ENCODE measurements at places on chromosomes 6 and 20.

DNA sequence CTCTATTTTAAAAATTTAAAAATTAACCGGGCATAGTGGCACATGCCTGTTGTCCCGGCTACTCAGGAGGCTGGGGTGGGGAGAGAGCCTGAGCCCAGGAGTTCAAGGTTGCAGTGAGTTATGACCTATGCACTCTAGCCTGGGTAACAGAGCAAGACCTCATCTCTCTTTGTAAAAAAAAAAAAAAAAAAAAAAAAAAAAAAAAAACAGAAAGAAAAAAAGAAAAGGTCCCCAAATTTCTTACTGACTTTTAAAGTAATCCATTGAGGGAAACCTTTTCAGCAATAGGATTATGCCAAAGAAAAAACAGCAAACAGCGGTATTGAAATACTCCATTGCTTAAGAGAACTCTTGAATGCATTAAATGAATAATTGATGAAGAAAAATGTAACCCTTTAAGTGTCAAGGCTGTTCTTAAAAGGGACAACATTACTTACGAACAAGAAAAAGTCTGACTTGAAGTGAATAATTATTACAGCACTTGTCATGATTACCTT lies 6.0 kb upstream of the DNAAF9 start:
- DNase-seq, result no peak

DNA sequence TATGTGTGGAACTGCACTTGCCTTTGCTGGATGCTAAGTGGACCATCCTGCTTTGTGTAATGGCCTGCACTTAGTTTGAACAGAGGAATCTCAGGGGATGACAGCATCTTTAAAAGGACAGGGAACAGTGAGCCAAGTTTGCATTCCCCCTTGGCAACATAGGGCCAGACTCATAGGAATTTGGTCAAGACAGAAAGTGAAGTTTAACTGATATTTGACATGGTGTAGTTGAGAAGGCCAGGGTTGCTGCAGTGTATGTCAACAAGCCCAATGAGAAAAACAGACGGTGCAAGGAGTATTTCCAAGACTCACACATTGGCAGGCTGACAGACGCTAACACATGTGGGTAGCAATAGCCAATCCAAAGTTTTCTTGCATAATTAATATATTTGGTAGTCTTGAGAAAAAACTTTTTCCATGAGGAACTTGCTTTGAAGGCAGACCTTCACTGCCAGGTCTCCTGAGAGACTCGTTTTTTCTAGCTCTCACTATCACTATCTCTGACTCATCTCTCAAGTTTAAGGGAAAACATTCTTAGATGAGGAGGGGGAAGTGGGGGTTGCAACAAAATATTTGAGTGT lies 213.8 kb downstream of the IBTK start:
- no peak for DNase-seq

DNA sequence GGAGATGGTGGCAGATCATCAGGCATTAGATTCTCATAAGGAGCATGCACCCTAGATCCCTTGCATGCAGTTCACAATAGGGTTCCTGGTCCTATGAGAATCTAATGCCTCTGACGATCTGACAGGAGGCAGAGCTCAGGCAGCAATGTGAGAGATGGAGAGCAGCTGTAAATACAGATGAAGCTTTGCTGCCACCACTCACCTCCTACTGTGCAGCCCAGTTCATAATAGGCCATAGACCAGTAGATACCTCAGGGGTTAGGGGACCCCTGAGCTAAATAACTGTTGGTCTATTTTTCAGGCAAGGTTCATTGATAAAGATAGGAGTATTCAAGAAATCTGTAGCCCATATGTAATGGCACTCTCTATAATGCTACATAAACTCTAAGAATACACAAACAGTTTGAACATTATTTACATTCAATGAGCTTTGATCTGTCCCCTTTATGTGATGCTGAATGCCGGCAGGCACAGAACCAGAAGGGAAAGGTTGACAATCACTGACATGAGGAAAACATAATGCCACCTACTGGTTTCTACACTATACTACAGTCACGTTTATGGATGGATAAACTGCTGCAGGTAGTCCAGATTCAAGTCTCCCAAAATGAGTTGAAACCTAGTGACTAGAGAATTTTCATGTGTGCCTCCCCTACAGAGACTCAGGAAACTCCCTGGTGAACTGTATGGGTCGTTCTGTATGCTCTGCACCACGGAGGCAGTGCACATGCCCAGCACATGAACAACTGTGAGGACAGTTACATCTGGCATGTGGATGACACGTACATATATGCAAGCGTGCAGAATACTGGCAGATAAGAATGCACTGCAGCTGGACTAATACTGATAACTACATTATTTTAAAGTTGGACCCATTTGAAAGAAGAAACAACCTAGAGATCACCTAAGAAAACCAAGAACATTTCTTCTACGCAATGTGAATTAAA lies 72.0 kb downstream of the DST start:
- peak; percentile 21 for DNase-seq

GRCh38 chr6:10465629-10466499 lies 51.0 kb upstream of the TFAP2A start:
- DNase-seq, result peak; percentile 36

DNA sequence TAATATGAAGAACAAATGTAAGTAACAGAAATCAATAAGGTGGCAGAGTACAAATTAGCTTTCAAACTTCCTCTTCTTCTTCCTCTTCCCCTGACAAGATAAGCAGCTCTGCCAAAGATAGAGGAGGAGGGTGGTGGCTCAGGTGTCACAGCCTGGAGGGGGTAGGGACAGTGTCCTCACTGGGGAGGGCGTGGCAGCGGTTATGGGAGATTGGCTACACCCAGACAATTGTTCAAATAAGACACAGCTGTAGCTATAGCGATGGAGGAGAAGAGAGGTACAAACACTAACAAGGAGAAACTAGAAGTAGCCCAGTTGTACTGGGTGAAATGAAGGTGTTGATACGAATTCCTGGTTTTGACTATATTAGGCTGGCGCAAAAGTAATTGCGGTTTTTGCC lies 198.5 kb downstream of the TBXT start:
- no peak for DNase-seq
